Right hindlimb (tissue), 1 donor: ENCODE measurements at places on chromosomes 6 and 20.

DNA sequence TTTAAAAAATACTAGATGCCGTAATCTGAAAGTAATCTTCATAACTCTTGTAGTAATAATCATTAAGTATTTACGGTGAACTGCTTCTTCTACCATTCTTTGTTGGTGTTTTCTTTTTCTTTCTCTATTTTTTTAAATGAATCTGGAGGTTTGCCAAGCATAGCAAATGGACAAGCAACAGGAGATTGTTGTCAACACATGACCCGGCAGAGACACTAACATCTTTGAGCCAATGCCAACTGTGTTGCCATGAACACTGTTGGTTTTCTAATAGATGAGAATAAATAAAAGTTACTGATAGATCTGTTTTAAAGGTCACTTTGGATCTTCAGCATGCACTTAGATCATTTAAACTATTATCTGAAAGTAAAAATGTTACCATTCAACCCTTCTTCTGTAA, 523.6 kb upstream of the EYS start:
- DNase-seq, result no peak

DNA sequence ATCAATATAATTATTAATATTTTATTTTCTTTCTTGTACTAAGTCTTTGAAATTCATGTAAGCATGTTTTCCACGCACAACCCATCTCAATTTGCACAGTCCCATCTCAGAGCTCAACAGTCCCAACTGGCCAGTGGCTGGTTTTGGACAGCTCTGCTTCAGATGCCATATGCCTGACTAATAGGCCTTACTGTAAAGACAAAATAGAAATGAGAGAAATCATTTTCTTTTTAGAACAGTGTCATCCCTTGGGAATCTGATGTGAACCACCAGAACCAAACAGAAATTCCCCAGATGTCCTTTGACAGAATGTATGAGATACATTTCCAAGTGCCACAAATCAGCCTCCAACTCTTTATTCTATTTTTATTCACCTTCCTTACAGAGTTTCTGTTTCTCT, 338.9 kb downstream of the ESR1 start:
- DNase-seq, result no peak

DNA sequence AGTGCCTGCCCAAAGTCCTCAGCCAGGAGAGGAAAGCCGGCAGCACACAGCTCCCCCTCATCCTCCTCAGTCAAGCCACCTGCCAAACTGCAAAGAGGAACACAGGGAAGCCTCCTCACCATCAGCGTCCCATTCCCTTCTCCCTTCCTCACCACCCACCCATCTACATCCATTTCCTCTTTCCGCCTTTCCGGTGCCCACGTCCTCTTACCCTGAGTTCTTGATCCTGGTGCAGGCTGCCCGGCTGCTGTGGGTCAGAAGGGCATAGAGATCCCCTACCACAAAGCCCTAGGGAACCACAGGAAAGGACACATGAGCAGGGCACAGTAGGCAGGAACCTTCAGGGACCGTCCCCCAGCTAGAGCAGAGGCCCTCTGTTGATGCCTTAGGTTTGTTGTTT, 6.0 kb downstream of the GNMT start:
- no peak for DNase-seq

GRCh38 chr20:18724788-18725464, 88.7 kb upstream of the SCP2D1 start:
- no peak for DNase-seq

DNA sequence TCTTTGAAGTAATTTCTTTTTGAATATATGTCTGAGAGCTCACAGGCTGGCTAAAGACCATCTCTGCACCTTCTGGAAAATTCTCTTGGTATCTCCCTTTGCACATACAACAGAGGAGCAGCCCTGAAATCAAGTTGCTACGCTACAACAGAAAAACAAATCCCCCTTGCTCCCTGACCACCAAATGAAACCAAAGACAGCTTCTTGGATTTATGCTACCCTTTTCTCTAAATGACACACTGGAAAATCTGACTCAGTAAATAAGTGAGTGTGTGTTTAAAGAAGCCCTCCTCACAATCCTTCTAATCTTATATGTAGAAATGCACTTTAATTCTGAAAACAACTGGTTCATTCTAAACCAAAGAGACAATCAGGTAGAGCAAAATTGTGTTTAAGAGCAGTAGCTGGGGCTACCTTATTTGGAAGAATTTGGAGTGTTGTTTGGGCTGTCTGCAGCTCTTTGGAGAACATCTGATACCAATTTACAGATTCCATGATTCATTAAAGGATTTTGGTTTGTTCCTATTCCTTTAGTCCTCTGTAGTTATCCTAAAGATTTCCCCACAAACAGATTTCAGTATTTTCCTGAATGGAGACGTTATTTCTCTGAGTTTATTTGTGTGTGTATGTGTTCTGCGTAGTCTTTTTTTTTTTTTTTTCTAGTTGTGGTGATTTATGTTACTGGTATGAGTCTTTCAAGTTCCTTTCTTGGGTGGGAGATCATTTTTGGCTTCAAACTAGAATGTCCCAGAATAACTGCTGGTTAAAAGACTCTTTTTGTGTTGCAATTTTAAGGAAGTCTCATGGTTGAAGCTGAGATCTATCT, 36.4 kb upstream of the UTRN start:
- DNase-seq, result no peak

GRCh38 chr6:158313989-158314388, 1.7 kb downstream of the TULP4 start:
- DNase-seq, result no peak

DNA sequence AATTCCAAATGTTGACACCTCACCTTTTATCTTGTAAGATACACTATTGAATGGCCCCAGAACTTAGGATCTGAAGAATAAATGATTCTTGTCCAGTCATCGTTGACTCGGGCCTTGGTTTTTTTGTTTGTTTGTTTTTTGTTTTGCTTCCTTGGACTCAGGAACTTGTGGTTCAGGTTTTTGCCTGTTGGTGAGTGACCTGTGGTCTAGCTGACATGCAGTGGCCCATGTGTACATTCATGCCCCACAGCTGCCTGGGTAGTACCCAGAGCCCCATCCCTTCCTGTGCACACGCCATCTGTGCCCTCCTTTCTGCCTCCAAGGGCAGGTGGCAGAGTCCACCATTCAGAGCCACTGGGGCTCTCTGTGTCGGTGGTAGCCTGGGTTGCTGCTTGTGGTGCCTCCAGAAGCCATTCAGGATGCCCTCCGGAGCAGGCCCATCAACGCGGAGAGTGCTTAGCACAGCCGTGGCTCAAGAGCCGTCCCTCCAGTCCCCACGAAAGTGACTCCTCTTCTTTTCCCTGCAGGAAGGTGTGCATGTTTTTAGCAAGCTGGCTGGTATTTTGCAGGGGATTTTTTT, 85.9 kb downstream of the SYNJ2 start:
- no peak for DNase-seq

DNA sequence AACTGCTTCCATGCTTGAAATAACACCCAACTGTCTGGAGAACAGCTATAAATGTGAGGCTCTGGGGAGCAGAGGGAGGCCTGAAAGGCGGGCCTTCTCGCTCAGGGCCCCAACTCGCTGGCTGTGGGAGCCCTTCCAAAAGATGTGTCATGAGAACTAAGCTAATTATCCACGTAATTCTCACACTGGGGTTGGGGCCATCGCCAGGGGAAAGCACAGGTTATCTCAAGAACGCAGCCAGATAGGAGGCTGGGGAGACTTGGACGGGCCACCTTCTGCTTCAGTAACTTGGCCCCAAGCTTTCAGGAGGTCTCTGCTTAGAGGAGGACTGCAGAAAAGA, 1.6 kb downstream of the PXDC1 start:
- no peak for DNase-seq

- no peak for DNase-seq
These were observed 49.4 kb upstream of the IRF4 start for GRCh38 chr6:341914-342831.

DNA sequence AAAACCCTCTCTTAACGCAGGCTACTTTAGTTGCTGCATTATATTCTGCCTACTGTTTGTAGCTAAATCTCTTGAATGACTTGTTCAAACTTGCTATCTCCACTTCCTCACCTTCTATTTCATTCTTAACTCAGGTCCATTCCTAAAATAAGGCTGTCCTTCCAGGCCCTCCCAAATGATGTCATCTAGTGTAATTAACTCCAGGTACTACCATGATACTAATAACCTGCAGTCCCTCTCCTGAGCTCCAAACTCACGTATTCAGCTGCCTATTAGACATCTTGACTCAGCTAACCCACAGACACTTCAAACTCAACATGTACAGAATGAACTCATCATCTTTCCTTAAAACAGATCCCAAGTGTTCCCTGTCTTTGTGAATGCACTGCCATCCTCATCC, 10.5 kb upstream of the TOP1 start:
- DNase-seq, result no peak

GRCh38 chr20:64077094-64077493, 2.2 kb downstream of the RGS19 start:
- no peak for DNase-seq

DNA sequence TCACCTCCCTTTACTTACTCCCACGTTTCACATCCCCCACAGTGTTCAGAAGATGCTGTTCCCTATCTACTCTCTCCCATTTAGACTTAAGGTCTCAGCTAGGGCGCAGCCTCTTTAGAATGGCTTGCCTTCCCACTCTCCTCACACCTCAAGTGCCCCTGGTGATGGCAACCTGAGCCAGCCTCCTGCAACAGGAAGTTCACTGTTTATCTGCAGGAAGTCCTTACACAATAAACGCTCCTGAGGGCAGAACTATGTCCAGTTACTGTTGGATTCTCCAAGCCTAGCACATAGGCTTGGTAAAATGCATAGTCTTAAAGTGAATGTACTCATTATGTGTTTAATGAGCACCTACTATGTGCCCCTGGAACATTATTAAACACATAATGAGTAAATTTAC, 21.9 kb upstream of the RAB22A start:
- no peak for DNase-seq

GRCh38 chr6:105797983-105798453, 288.1 kb upstream of the PRDM1 start:
- no peak for DNase-seq

GRCh38 chr6:137949686-137950390, 82.8 kb downstream of the TNFAIP3 start:
- DNase-seq, result no peak
